Activated CD8-positive, alpha-beta memory T cell treated with anti-CD3 and anti-CD28 coated beads for 48 hours (primary cell): ENCODE measurements at places on chromosomes 1 and 21.

GRCh38 chr1:116886291-116886878 lies 23.3 kb upstream of the PTGFRN start:
- DNase-seq: no peak

DNA sequence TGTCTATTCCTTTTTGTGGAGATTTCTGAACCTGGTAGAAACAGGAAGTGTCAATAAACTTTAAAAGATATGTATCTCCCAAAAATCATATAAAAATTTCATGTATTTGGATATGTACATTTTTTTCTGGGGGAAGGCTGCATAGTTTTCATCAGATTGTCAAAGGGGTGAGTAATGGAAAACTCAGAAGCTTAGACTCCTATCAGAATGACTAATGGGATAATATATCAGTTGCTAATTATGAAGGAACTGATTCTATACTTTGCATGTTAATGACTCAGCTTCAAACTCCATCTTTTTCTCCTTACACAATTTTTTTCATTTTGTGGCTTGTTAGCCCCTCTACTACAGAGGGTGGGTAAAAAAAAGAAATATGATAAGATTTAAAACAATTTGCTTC lies 55.9 kb downstream of the GON4L start:
- DNase-seq: no peak

- no peak for DNase-seq
These were observed 50.7 kb downstream of the MAB21L3 start for GRCh38 chr1:116161877-116162390.

GRCh38 chr21:42218836-42219605 lies at the start of gene ABCG1:
ABCG1 (plus strand) TSS chr21:42219140; CDS start chr21:42219263, 123 bp downstream.
- DNase-seq: no peak

- no peak for DNase-seq
These were observed 8.4 kb upstream of the HIVEP3 start for GRCh38 chr1:41927118-41927517.

GRCh38 chr1:117481410-117481809 lies 114.2 kb downstream of the MAN1A2 start:
- no peak for DNase-seq

DNA sequence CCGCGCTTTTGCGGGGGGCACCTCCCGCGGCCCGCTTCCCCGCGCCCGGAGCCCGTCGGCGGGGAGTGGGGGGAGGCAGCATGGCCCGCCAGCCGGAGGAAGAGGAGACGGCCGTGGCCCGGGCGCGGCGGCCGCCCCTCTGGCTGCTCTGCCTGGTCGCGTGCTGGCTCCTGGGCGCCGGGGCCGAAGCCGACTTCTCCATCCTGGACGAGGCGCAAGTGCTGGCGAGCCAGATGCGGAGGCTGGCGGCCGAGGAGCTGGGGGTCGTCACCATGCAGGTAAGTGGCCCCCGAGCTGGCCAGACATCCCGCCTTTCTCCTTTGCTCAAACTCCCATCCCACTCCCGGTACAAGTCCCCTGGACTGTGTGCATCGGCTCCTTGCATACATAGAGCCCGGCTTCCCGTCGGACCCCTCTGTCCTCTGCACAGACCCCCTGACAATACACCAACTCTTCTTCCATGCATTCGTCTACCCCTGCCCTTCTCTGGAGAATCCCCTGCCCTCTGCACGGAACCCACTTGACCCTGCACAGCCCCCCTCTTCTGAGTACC lies 812 bp downstream of the CACHD1 start:
- no peak for DNase-seq

DNA sequence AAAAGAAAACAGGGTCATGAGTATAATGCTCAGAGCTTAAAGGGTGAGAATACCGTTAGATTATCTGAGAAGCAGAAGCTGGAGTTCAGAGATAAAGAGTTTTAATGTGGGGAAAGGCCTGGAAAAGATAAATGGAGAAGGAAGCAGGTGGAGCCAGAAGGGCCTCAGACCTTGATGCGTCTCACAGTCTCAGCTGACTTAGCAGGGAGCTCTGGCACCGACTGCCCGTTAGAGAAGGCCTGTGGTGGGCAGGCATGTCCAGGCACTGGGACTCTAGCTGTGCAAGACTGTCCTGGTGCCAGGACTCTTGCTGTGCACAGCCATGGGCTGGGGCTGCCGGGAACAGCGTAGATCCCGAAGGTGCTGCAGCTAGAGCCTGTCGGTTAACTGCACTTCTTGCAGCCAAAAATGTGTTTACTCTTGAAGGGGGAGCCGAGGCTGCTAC lies 3.8 kb upstream of the SLAMF9 start:
- DNase-seq: no peak

DNA sequence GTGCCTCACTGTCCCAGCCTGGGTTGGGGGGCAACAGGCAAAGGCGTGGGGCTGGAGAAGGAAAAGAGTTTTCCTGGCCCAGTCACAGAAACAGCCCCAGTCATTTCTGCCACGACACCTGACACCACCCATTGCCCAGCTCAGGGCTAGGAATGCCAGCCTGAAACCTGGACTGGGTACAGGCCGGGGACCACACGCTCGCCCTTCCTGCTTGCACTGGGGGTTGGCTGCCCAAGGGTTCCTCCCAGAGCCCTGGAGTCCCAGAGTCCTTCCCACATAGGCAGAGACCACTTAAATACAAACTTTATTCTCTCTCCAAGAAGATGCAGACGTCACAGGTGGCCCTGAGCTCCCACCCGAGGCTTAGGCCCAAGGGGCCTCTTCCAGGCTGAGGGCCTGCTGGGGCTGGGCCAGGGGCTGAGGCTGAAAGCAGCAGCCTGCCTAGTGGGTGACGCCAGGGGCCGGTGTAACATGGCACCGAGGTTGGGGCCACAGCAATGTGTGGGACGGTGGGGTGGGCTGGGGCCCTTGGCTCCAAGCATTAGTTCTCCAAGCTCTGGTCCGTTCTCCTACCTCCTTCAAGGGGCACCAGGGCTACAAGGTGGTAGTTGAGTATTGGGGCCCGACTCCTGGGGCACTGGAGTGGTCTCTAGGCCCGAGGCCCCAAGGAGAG lies 1.6 kb downstream of the TMEM52 start:
- no peak for DNase-seq

DNA sequence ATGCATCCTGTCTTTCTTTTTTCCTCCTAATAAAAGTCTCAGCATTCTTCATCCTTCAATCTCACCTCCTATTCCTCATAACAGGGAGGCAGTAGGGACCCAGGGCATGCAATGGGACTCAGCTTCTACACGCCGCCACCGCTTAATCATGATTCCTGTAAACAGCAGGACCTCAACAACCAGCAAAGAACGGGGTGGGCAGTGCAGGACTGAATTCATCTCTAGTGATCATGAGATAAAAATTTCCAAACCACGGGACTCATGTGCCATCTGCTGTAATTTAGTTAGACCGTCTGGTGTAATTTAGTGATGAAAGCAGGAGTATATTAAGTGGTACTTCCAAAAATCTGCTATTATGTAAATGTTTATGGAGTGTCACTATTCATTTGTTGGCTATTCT lies 5.4 kb downstream of the PRAMEF12 start:
- DNase-seq: no peak

- DNase-seq: no peak
These were observed 30.9 kb downstream of the AGT start for GRCh38 chr1:230682882-230683610.

- no peak for DNase-seq
These were observed 106.0 kb downstream of the NOS1AP start for GRCh38 chr1:162175379-162176081.

GRCh38 chr1:46274225-46275029 lies 26.9 kb downstream of the RAD54L start:
- DNase-seq: no peak

DNA sequence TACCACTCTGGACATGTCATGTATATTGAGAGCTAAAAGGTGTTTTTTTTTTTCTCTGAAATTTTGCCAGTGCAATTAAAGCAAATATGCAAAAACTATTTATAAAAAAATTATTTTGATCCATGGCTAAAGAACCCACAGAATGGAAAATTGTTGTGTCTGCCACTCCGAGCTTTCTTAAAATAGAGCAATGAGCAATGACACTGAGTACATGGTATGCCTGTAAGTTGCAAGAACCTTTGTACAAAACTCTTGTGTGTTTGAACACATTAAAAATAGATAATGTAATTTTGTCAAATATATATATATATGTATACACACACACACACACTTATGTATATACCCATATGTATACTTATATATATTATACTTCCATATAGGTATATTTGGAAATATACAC lies 1530.9 kb upstream of the B3GALT2 start:
- DNase-seq: no peak

GRCh38 chr1:213136190-213136917 lies 85.3 kb downstream of the RPS6KC1 start:
- no peak for DNase-seq

DNA sequence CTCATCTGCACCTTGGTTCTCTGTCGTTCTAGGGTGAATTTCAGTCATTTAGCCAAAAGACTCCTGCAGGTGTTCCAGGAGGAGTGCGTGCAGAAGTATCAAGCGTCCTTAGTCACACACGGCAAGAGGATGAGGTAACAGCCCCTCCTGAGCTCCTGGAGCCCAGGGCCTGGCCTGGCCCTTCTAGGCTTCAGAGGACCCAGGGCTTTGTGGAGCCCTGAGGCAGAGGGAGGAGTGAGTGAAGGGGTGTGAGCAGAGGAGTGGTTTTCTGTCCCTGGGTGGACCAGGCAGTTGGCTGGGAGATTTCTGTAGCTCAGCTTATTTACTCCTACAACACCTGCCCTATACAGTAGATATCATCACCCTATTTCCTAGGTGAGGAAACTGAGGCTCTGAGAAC lies 15.7 kb upstream of the RASSF5 start:
- no peak for DNase-seq

GRCh38 chr1:53999920-54000319 lies 18.1 kb downstream of the LDLRAD1 start:
- no peak for DNase-seq

- peak; percentile 47 for DNase-seq
These were observed 34.3 kb upstream of the ECE1 start for GRCh38 chr1:21324368-21325141.

DNA sequence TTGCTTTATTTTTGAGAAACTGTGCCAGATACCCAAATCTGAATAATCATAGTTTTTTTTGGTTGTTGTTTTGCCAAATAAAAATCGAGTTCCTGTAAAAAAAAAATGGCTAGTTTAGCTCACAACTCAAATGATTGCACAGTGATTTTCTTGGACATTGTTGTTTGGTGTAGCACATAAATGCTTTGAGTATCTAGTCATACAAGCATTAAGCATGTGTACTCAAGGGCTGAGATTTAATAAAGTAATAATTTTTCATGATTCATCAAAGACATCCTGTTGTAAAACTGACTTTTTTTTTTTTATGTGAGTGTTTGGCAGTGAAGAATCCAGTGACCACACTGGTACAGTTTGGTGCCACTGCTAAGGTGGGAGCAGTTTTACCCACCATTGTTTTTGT lies 18.8 kb downstream of the ITSN1 start:
- no peak for DNase-seq

- DNase-seq: no peak
These were observed 33.5 kb downstream of the UTP25 start for GRCh38 chr1:209861242-209861641.

DNA sequence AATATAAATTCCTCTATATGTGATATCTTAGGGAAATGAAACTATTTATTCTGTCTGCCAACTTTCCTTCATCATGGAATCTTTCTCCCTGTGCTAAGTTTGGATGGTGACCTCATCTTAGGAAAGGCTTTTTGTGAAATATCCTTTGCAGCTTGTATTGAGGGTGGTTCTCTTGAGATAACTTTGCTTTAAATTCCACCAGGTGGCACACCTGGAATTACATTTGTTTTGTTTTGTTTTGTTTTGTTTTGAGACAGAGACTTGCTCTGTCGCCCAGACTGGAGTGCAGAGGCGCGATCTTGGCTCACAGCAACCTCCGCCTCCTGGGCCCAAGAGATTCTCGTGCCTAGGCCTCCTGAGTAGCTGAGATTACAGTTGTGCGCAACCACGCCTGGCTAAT lies 7.6 kb upstream of the CD1A start:
- no peak for DNase-seq

GRCh38 chr1:15060104-15060503 lies 93.4 kb upstream of the TMEM51 start:
- no peak for DNase-seq

GRCh38 chr1:47592296-47593012 lies 154.6 kb downstream of the FOXD2 start:
- DNase-seq: no peak

DNA sequence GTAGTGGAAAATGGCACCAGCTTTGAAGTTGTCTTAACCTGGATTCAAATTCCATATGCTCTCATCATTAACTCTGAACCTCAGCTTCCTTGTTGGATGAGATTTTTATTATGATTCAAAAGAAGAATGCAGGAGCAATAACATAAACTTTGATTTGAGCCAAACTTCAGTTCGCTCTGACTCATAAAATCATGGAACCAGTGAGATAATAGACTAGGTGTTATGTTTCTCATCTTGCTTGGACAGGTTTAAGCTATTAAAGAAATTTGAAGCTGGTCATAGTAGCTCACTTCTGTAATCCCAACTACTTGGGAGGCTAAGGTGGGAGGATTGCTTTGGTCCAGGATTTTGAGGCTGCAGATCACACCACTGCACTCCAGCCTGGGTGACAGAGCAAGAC lies 172.8 kb downstream of the CLEC20A start:
- DNase-seq: no peak

DNA sequence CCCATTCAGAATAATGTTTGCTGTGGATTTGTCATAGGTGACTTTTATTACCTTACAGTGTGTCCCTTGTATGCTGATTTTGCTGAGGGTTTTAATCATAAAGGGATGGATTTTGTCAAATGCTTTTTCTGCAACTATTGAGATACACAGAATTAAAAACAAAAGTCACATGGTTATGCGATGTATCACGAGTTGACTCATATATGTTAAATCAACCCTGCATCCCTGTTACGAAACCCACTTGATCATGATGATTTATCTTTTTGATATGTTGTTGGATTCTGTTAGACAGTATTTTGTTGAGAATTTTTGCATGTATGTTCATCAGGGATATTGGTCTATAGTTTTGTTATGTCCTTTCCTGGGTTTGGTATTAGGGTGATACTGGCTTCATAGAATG lies 10.7 kb upstream of the OR2T34 start:
- DNase-seq: no peak

- DNase-seq: peak; percentile 39
These were observed 2.8 kb downstream of the ANKRD34A start for GRCh38 chr1:145961425-145962156.

DNA sequence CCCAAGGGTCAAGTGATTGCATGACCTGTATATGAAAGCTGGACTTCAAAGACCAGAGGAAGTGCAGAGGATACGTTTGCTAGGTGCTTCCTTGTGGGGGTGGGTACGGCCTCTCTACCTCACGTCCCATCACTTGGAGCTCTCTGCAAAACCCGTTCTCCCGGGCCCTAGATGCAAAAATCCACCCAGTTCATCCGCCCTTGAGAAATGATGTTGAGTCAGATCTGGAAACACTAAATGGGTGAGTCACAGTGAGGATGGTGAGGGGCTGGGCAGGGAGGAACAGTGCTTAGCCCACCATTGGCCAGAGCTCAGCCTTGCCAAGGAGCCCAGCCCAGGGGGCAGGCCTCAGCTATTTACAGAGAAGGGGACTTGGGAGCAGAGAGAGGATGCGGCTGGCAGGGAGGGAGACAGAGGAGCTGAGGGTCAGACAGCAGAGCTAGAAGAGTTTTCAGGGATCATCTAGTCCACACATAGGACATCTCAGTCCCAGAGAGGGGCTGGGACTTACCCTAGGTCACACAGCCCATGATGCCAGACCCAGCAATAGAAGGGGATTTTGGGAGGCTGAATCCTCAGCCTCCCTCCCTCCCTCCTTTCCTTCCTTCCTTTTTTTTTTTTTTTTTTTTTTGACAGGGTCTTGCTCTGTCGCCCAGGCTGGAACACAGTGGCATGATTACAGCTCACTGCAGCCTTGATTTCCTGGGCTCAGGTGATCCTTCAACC lies 14.6 kb downstream of the ARHGEF10L start:
- DNase-seq: no peak

GRCh38 chr1:6207921-6208320 lies 2.0 kb downstream of the RNF207 start:
- no peak for DNase-seq
